ENCODE measurements at places on chromosomes 3 and 15.
A peak's percentile ranks its signal among the peaks of the same experiment; 100 is the strongest.

- DNase-seq, result no peak
Observed at GRCh38 chr3:65960087-65960486, 78.6 kb downstream of the MAGI1 start.

DNA sequence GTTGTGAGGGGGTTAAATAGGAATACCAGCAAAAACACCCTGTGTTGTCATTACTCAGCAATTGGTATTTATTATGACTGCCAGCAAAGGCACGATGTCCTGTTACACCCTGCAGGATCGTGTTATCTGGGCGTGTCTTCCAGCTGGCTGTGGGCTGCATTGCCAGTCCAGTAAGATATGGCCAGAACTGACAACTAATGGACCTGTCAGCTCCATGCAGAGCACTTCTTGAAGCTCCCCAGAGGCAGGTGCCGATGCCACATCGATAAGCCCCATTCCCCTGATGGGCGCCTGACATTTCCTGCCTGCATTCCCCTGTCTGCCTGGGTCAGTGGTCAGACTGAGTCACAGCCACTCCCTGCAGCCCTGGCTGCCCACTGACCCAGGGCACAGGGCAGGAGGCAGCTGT lies 79.7 kb upstream of the RASGRF1 start:
- peak; percentile 41 for DNase-seq

DNA sequence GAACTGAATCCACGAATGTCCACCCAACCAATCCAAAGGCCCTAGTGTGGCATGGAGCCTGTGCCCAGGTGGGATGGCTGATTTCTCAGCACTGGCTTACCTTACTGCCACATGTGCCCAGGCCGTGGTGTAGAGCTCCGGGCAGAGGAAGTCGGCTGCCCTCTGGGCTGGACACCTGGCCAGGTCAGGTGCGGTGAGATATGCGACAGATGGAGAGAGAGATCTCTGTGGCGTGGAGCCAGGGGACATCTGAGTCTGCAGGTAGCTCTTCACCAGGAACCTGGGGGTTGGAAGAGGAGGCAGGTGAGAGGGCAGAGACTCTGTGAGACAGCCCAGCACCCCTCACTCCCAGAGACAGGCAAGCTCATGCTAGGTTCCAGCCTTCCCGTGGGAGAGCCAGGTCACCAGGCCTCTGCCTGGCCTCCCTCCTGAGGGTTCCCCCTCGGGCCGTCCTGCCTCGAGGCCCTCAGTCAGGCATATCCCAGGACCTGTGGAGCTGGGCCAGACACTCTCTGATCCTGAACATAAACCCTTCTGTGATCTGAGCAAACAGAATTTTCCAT lies 12.6 kb downstream of the ACOX2 start:
- DNase-seq, result no peak

DNA sequence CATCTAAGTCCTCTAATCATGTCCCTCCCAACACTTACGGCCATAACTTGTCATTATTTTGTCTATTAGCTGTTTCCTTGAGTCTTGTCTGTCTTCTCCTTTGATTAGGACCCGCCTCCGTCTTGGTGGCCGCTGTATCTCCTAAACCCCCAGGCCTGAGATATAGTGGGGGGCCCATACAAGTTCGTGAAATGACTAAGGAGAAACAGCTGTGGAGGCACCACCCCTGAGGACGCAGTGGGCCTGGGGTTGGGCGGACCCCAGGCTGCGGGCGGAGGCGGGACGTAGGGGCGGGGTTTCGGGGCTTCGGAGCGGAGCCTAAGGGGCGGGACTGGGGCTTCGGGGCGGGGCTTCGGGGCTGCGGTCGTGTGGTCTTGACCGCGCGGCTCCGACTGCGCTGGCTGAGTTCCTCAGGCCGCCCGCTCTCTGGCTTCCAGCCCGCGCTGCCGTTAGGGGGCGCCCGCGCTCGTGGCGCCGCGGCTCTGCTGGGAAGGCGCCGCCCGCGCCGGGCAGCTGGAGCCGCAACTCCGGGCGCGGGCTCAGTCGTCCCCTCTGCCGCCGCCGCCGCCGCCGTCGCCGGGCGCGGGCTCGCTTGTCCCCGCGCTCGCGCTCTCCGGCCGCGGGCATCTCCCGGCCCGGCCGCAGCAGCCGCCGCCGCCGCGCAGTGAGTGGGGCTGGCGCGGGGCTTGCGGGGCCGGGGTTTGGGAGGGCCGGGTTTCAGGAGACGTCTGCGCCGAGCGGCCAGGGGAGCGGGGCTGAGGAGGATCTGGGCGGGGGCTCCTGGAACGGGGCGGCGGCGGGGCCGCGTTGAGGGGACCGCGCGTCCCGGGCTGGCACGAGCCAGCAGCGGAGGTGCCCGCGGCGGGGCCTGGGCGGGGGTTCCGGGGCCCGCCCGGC lies at the start of gene KCTD6:
Gene KCTD6, plus strand, starts transcription at position 591 of the 897 bp plus-strand sequence. CDS start 6,660 bp downstream, outside the sequence.
- DNase-seq, result peak; percentile 98

- DNase-seq, result no peak
Observed at GRCh38 chr3:14461006-14461747, 58.8 kb downstream of the SLC6A6 start.

DNA sequence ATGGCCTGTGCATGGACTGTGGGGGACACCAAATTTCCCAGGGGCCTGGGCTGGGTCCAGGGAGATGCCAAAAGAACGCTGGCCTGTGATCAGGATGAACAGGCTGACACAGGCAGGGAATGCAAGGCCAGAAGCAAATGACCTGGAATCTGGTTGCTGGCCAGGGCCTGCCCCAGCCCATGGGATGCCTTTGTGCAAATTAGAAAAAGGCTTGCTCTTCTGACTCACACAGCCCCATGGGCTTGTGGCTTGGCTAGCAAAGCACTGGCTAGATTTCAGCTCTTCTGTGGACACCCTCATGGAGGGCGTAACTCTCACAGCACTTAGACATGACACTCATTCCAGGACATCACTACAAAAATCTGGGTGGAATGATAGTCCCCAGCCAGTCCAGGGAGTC lies 356.0 kb downstream of the SHQ1 start:
- DNase-seq, result peak; percentile 89

GRCh38 chr3:12049675-12050074 lies 45.5 kb downstream of the SYN2 start:
- no peak for DNase-seq

DNA sequence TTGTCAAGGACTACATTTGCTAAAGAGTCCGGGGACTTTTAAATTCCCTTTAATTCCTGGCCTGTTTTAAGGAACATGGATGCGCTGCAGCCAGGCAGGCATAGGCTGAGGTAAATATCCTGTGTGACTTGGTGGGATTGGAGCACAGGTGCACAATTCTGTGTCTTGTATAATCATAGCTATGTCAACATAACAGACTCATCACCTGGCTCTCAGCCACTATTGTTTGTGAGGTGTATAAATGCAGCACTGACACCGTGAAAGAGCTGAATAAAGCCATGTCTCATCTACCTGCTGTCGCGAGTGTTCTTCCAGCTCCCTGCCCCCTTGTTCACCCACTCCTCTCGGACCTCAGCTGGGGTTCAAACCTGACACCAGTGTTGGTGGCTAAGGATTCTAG lies 109.7 kb downstream of the MFSD1 start:
- DNase-seq, result no peak

- no peak for DNase-seq
Observed at GRCh38 chr3:4898454-4899313, 80.6 kb upstream of the BHLHE40 start.

DNA sequence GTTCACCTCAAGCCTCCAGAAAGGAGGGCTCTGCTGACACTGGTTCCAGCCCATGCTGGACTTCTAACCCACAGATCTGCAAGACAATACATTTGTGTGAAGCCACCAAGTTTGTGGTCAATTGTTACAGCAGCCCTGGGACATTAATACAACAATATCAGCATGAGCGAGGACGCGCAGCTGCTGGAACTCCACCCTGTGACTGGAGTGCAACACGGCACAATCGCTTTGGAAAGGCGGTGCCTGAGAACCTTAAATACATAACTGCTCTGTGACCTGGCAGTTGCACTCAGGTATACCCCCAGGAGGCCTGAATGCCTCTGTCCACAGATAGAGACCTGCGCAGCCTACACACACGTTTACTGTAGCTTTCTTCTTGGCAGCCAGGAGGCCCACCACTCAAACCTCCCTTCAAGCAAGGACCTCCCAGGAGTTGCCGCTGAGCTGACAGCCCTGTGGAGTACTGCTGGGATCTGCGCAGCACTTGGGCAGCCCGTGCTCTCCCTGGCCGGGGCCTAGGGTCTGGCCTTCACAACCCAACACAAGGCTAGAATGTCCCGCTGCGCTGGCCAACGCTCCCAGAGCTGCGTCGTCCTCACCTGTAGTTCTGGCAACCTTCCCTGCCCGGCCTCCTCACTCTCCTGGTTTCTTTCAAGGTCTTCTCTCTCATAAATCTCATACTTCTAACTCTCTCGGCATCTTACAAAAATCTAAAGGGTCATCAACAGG lies 8.3 kb downstream of the MRPS25 start:
- DNase-seq, result no peak

DNA sequence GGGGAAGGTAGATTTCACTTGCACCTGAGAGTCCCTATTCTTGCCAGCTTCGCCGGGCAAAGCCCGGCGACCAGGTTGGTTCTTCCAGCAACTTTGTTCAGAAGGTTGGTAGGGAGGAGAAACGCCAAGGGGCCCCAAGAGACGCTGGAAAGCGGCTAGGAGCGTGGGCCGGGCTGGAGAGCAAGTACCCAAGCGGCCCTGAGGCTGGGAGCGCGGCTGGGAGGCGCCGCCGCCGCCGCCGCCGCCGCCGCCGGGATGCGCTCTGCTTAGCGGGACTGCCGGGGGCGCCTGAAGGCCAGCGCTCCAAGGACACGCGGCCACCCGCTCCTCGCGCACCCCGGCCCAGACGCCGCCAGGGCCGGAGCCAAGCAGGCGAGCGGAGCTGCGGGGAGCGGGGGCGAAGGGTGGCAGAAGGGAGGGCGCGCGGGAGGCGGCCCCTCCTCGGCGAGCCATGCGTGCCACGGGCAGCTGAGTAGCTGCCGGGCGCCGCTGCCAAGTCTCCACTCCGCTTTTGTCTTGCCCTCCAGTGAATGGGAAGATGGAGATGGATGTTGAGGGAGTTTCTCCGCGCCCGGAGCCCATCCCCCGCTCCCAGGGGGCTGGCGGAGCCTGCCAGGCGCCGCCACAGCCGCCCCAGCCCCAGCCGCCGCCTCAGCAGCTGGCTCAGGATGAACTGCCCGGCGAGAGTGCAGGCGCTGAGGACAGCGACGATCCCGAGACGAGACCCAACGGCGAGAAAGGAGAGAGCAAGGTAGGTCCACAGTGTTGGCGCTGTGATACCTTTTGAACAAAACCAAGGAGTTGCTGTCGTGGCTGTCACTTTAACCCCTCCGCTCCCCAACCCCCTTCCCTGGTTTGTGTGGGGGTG lies 227.4 kb upstream of the AZI2 start:
- DNase-seq, result peak; percentile 64

GRCh38 chr15:50055332-50055731 lies 63.7 kb downstream of the ATP8B4 start:
- DNase-seq, result no peak

DNA sequence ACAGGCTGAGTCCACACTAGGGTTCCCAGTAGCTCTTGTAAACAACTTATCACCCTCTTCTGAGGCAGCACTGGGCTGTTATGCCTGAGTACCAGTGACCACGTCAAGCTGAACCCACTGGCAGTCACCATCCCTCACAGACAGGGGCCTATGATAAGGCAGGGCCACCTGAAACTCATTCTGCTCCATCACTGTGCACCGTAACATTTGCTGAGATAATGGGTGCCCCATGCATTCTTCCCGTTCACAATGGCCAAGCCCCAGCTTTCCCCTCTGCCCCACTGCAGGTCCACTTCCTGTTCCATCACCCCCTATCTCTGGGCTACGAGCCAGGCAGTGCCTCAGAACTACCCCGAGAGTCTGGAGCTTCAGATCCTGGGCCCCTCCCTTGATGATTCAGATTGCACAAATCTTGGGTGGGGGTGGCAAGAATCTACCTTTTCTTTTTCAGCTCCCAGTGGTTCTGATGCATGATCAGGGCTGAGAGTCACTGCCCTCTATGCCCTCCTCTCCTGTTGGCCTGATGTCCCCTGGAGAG lies 158.0 kb downstream of the RAB11A start:
- DNase-seq, result no peak

- no peak for DNase-seq
Observed at GRCh38 chr3:49717211-49717958, 2.1 kb downstream of the AMIGO3 start.

DNA sequence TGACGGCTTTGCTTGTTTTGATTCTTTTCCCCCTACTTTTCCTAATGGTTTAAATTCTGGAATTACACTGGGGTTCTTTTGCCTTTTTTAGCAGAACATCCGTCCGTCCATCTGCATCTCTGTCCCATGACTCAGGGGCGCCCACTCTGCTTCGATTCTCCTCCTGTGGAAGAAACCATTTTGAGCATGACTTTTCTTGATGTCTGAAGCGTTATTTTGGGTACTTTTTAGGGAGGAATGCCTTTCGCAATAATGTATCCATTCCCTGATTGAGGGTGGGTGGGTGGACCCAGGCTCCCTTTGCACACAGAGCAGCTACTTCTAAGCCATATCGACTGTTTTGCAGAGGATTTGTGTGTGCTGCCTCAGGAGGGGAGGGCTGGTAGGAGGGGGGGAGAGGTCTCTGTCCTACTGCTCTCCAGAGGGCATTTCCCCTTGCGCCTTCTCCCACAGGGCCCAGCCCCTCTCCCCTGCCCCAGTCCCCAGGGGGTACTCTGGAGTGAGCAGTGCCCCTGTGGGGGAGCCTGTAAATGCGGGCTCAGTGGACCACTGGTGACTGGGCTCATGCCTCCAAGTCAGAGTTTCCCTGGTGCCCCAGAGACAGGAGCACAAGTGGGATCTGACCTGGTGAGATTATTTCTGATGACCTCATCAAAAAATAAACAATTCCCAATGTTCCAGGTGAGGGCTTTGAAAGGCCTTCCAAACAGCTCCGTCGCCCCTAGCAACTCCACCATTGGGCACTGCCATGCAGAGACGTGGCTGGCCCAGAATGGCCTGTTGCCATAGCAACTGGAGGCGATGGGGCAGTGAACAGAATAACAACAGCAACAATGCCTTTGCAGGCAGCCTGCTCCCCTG lies 19.5 kb upstream of the BSN start:
- DNase-seq, result no peak

DNA sequence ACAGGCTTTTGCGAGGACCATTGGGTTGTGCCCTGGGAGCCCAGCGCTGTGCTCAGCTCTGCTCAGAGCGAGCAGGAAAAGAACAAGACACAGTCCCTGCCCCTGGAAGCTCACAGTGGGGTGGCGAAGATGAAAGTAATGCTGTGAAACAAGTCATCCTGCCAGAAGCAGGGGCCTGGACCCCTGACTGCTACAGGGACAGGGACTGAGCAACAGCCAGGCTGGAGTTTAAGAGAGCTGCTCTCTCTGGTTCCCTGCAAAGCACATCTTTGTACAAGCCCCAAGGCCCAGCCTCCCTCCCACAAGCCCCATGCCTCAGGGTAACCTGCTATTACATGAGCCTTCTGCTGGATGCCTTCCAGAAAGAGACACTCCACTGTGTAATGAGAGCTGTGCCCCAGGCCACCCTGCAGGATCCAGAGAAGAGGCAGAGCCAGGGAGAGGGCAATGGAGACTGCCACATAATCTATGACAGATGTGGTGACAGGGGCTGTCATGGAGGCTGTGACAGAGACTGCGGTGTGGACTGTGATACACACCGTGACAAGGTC lies 7.1 kb upstream of the HCN4 start:
- DNase-seq, result peak; percentile 75

DNA sequence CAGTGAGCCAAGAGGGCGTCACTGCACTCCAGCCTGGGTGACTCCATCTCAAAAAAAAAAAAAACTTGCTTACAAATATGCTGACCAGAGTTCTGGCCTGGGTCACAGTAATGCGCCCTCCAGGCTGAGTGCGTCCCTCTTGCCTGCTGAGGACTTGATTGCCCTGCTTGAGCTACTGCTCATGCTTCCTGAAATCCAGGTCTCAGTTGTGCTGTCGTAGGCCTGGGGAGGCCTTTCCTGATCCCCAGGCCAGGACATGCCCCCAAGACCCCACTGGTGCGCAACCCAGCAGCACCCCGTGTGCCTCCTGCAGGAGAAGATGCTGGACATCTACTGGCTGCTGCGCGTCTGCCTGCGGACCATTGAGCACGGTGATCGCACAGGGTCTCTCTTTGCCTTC lies 7.3 kb downstream of the AMIGO3 start:
- peak; percentile 33 for DNase-seq
